ENCODE measurements at places on chromosomes 5 and 9. TPM values are rescaled to one million over a fixed set of nuclear protein-coding genes. Genes with fewer than 3 reads are reported as not detected.

The MAMDC2 gene
- polyA plus RNA-seq, result 0.65 TPM

The GFM2 gene
- 15.8 TPM for polyA plus RNA-seq

The PDZD2 gene
- 1.7 TPM for polyA plus RNA-seq

The SAXO1 gene
- polyA plus RNA-seq, result 0.04 TPM

The GABRG2 gene
- polyA plus RNA-seq, result not detected

The SLC25A2 gene
- polyA plus RNA-seq, result not detected

The CENPK gene
- polyA plus RNA-seq, result 15.3 TPM

The LHX3 gene
- polyA plus RNA-seq, result not detected

The NUTM2F gene
- 0.29 TPM for polyA plus RNA-seq

The SPATA31D4 gene
- not detected for polyA plus RNA-seq

The ADAMTS2 gene
- polyA plus RNA-seq, result 78.8 TPM

The IFNA21 gene
- not detected for polyA plus RNA-seq

The PRLR gene
- 24.7 TPM for polyA plus RNA-seq

The SPINK4 gene
- polyA plus RNA-seq, result not detected

The ORM1 gene
- polyA plus RNA-seq, result 976 TPM

The GABRA1 gene
- not detected for polyA plus RNA-seq

The ENG gene
- polyA plus RNA-seq, result 19.4 TPM

The LRRC19 gene
- 9.6 TPM for polyA plus RNA-seq

The TMEM215 gene
- not detected for polyA plus RNA-seq

The PCDHGB6 gene
- polyA plus RNA-seq, result 13.1 TPM

The IL7R gene
- polyA plus RNA-seq, result 0.47 TPM

The PCDHA13 gene
- 0.27 TPM for polyA plus RNA-seq

Data from hepatocyte (in vitro differentiated cells).